ENCODE measurements at places on chromosomes 3 and 15. TPM values are rescaled to one million over a fixed set of nuclear protein-coding genes. Genes with fewer than 3 reads are reported as not detected.
A peak's percentile ranks its signal among the peaks of the same experiment; 100 is the strongest.

DNA sequence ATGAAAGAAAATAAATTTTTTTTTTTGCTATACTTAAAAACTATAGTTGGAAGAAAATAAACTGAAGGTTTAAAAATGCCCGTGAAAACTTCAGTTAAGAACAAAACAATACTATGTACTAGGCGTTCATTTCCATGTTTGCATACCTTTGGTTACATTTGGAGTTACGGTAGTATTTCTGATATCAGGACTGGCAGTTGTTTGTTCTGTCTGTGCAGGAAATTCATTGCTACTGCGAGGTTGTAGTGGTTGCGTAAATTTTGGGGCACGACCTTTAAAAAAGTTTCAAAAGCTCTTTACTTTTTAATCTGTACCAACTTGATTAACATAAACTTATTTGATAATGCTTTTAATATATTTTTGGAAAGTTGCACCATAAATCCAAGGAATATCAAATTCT is 47.9 kb downstream of the ST3GAL6 start:
- H3K4me1 ChIP-seq: no peaks in the 10 kb centered on the region
- no peaks in the 10 kb centered on the region for H3K27me3 ChIP-seq
- H3K27ac ChIP-seq: no peak overlapping the region
- DNase-seq: no peak

DNA sequence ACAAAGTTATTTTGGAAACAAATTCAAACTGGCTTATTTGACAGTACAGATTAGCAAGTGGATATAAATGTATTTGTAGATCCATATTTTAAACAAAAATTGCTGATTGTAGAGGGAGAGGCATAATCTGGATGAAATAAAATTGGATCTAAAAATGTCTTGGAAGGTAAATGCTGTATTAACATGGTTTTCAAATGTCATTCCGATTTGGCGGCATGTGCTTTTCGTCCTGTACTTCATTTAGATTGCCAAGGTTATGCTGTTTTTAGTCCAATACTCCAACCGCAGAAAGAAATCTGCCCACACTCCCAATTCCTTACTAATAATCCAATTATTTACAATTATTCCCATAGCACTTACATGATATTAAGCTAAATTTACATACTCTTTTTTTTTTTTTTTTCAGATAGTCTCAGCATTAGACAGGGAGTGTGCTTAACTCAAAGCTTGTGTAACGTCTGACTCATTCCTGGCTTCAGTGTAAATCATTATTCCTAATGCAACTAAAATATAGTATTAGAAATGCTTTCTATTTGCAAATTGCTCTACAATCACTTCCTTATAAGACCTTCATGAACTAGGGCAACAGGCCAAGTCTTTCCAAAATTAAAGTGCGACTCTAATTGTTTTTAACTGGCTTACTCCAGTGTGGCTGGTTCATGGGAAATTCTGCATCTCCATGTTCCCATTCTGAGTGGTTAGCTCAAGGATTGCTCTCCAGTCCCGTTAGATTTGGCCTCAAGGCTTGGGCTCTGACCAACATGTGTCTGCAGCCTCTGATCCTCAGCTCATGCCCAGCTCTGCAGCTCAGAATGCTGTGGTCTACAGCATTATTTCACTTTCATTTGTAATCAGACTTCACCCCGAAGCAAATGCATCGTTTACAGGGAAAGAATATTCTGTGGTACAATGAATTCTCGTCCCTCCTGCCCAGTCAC is 103.9 kb downstream of the FBN1 start:
- H3K4me3 ChIP-seq: no peak overlapping the region
- no peaks in the 10 kb centered on the region for H3K27me3 ChIP-seq
- H3K36me3 ChIP-seq: no peaks in the 10 kb centered on the region
- no peaks in the 10 kb centered on the region for H3K4me1 ChIP-seq

DNA sequence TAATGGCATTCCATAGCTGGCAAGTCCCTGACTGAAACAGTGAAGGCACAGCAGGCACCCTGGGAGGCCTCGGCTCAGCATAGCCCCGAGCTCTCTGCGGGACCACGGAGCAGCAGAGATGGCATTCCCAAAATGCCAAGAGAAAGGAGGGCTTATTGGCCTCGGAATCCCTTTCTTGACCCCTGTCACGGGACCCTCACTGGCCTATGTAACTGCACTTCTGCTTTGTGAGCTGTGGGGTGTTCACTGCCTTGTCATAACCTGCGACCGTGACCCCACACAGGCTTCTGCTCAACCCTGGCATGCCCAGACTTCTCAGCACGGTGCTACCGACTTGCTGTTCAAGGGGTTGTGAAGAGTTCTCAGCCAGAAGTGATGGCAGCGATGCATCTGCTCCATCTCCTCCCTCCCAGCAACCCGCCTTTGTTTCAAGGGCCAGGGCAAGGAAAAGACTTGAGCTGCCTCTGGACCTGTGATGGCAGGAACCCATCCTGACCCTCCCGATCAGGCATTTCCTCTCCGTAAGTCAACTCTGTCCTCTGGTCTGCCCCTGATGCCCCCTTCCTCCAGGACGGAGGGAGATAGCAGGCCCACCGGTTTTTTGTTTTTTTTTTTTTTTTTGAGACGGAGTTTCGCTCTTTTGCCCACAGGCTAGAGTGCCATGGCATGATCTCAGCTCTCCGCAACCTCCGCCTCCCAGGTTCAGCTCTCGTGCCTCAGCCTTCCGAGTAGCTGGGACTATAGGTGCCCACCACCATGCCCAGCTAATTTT is 30.5 kb downstream of the EHD4 start:
- peaks cover 45% of the 10 kb centered on the region for H3K36me3 ChIP-seq
- DNase-seq: no peak
- no peaks in the 10 kb centered on the region for H3K27me3 ChIP-seq
- H3K4me1 ChIP-seq: peaks cover 47% of the 10 kb centered on the region
- H3K27ac ChIP-seq: no peak overlapping the region

DNA sequence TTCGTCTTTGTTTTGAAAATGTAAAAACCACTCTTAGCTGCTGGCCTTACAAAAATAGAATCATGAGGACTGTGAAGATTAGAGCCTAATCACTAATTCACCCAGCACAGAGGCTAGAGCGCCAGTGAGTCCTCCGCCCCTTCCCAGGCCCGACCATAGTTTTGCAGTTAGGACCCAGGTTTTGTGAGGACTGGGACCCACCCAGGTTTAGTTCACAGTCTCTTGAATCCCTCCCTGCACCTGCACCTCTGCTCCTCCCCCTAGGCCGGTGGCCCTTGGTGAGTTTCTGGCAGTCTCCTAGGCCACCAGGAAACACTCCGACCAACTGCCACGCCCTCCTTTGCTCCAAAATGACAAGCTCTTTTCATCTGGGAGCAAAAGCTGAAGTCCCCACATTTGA is 136.0 kb upstream of the CCDC54 start:
- H3K27ac ChIP-seq: peak overlapping the region; percentile 75
- peak; percentile 64 for DNase-seq
- peaks cover 8% of the 10 kb centered on the region for H3K36me3 ChIP-seq

DENND4A gene
- 34.6 TPM for total RNA-seq

GASK1A gene
- 5.9 TPM for total RNA-seq

GATA2 gene
- total RNA-seq: 68.3 TPM

CD200 gene
- total RNA-seq: 4.4 TPM

DNA sequence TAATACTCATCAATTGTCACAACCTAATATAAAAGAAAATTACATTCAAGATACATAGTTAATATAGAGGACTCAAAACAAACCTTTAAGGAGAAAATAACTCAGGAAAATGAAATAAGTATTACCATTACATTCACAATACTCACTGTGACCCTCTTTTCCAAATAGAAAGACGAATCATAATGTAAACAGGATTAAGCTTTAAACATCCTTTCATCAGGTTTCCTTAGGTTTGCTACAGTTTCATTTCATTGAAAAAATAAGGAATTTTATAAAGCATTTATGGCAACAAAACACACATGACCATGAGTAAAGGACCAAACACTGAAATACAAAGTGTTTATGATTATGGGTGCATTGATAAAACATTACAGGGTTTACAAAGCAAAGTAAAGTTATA is 162.7 kb downstream of the ALCAM start:
- H3K4me1 ChIP-seq: no peaks in the 10 kb centered on the region
- DNase-seq: no peak
- no peaks in the 10 kb centered on the region for H3K27me3 ChIP-seq
- no peak overlapping the region for H3K4me3 ChIP-seq
- peaks cover 32% of the 10 kb centered on the region for H3K36me3 ChIP-seq
